Immature natural killer cell (primary cell): ENCODE measurements at places on chromosomes 2 and 18.

GRCh38 chr2:149473521-149473920, 114.1 kb downstream of the MMADHC start:
- DNase-seq = no peak

DNA sequence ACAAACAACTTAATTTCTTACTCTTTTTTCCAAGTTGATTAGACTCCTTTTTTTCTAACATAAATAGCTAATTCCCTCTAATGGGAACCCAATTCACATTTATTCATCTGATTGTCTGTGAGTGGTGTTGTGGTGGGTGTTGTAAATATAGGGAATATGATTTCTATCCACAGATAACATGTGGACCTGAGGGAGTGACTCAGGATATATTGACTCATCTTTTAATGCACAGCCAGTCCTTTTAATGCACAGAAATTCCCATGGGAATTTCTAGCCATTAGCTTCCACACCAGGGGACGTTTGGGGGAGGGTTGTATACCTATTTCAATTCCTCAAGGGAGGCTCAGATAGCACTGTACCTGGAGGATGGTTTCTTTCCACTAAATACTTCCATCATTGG, 1339.6 kb upstream of the LRRTM1 start:
- DNase-seq = no peak

GRCh38 chr2:240369801-240370585, 65.5 kb upstream of the GPC1 start:
- DNase-seq = no peak

DNA sequence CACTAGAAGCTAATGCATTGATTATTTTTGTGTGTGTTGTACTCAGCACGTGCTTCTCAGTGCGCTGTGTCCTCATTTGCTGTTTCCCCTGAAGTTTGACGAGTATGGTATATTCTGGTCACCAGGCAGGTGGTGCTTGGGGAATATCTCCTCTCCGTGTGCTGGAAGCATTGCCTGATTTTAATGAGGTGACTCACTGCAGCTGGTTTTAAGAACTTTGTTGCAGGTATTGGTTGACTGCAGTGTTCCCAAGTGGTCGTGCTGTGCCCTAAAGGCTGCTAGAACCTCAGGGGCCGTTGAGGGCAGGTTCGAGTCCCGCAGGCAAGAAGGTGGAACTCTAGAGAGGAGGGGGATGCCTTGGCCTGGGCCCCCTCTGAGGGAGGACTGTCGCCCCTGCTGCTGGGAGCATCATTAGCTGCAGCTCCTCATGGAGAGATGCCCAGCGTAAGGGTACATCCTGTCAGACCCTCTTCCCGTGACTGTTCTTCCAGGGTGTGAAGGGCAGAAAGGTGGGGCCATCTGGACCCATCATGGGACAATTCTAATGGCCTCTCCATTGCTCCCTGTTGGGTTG, 82.6 kb downstream of the AGAP1 start:
- DNase-seq = no peak

DNA sequence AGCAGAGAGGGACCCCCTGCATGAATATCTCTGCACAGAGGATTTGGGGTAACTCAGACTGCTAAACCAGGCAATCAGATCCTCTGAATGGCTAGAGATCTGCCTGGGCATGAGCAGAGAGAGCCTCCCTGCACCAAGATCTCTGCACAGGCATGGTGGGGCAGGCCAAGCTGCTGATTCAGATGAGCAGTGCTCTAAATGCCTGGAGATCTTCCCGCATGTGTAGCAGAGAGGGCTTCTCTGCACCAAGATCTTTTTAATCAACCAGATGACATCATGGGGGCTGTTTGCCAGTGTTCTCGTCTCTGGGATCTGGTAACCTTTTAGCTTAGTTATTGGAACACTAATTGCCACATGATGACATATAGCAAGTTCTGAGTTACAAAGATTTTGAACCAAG, 301.3 kb upstream of the GALNT5 start:
- DNase-seq = no peak

DNA sequence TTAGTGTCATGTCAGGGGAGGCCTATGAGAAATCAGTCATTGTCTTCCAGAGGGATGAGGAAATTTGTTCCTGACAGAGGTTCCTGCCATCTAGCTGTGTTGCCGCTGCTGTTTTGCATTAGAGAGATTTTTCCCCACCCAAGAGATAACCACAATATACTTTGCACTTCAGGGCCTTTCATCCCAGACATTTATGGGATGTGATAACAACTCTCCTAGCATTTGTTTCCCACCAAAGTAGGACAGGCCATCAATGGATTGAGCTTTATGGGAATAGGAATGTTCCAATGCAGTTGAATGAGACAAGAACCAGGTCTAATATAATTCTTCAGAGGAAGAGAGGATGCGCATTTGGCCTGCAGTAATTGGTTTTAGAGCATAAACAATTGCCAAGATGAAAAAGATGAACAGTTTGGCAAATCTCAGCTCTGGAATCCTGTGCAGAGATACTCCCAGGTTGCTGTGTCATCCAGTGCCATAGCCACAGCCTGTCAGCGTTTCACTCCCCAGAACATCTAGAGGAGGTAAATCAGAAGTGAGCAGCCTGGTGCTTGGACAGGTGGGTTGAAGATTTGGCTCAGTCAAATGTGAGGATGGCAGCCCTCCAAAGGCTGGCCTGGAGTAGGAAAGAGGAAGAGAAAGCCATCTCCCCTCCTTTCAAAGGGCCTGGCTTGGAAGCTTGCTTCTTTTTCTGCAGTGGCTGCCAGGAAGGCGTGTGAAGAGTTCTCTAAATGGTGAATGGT, 93.7 kb upstream of the SETBP1 start:
- no peak for DNase-seq

- DNase-seq = no peak
Measured at GRCh38 chr18:78596794-78597345, 382.7 kb upstream of the SALL3 start.

DNA sequence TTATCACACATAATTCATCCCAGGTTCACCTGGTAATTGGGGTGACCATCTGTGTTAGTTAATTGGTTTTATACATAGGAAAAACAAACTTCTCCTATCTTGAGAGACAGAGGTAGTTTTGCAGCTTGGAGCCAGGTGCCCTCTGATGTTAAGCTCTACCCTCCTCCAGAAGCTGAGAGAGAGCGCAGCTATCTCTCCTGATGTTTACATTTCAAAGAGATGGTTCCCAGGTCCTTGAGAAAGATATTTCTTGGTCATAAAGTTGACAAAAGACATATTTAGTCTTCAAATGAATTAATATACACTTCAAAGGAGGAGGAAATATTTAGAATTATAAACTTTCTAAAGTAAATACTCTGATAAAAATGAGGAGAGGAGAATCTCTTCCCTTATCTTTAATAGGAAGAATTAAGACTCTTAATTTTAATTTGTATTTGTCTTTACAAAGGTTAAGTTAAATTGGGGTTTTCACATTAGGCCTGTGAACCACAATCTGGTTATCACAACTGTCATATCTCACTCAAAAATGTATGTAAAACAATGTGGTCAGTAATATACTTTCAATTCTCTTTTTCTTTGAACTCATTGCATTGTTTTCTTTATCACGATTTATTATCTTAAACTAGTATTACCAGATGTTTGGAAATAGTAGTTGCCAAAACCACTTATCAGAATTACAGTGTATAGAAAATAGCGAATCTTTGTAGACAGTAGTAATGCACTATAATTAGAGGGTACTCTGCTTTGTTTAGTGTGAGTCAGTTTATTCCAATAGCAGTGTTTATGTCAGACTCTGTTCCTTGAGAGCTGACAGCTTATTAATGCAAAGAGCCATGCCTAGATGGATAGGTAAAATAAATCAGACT, 26.8 kb downstream of the SERPINB4 start:
- DNase-seq = no peak
